Hepatic stellate cell (primary cell): ENCODE measurements at places on chromosomes 1 and 21.

DNA sequence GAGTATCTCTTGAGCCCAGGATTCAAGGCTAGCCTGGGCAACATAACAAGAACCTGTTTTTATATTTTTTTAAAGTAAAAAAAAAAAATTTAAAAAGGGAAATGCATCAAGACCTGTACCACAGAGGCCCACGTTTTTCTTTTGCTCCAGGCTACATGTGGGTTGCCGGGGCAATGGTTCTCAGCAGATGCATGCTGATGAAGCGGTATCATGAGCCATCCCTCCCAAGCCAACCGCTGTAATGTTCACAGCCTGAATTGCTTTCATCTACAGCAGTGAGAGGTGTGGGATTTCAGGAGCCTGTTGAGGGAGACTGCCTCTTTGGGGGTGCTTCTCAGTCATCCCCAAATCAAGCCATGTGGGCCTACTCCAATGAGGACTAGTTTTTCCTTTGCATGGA lies 60.5 kb downstream of the CD58 start:
- DNase-seq, result no peak

GRCh38 chr1:22585471-22585870 lies 22.2 kb downstream of the EPHA8 start:
- no peak for DNase-seq

GRCh38 chr1:172135076-172135672 lies 285.3 kb upstream of the C1orf105 start:
- DNase-seq, result no peak

DNA sequence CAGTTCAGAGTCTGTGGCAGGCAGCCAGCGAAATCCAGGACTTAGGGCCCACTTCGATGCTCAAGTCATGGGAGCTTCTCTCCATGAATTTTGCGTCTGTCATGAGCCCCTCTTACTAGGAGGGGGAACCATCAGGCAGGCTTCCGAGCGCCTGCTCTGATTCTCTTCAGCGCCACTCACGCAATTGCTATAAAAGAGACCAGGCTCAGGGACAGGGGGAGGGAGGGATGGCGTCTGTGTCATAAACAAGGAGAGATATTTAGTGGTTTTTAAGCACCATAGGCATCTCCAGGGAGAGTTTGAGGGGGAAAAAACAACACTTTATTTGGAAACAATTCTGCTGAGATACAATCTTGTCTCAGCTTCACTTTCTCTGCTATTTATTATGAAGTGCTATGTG lies 60.6 kb downstream of the NAV1 start:
- DNase-seq, result no peak

GRCh38 chr1:170587253-170587593 lies 55.3 kb downstream of the GORAB start:
- no peak for DNase-seq

DNA sequence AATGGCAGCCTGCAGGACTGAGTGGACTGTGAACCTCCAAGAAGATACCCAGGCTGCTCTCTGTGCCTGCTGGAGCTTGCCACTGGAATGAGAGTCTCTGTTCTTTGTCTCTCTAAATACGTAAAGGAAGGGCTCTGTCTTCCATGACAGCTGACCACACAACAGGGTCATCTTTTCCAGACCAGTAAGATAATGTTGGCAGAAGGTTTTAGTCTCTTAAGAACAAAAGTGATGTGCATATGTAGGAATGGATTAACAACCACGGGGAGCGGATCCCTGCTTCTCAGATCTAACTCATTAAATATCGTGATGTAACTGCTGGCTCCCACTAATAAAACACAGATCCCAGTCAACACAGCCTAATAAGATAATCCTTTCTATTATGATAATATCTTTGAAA lies 67.5 kb downstream of the MAP10 start:
- DNase-seq, result no peak

- no peak for DNase-seq
Measured at GRCh38 chr1:170414989-170415709, 116.8 kb upstream of the GORAB start.

DNA sequence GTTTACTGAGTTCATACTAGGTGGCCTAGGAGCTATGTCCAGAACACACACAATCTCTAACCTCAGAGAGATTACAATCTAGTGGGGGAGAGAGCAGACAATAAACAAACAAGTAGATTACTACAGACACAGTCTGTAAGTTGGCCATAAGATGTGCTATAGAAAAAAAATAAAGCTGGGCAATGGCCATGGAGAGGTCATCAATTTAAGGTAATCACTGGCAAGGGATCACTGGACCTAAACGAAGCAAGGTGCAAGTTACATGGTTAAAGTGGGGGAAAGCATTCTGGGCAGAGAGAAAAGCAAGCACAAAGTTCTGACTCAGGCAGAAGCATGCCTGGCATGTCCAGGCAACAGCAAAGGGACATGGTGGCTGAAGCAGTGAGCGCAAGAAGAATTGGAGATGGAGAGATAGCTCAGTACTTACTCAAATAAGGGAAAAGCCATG lies 147.0 kb downstream of the RERE start:
- no peak for DNase-seq

DNA sequence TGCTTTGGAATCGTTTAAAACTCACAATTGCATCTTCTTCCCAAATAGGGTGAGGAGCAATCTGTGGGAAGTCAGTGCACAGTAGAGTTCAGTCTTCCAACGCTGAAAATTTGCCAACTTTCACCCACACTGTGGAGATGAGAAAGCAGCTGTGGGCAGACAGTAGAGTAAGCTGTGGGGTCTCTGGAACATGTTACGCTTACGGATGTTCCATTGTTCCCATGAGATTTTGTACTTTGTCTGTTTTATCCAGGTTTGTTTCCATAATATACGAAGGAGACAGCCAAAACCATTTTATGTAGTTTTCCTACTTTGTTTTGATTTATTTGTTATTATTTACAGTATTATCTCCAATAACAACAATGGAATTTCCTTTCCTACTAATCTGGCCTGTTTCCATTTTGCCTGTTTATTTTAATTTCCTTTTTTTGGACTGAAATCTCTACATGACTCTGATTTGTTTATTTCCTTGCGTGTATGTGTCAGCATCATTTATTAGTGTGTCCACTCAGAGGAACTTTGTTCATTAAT lies 65.1 kb upstream of the RGL1 start:
- no peak for DNase-seq

DNA sequence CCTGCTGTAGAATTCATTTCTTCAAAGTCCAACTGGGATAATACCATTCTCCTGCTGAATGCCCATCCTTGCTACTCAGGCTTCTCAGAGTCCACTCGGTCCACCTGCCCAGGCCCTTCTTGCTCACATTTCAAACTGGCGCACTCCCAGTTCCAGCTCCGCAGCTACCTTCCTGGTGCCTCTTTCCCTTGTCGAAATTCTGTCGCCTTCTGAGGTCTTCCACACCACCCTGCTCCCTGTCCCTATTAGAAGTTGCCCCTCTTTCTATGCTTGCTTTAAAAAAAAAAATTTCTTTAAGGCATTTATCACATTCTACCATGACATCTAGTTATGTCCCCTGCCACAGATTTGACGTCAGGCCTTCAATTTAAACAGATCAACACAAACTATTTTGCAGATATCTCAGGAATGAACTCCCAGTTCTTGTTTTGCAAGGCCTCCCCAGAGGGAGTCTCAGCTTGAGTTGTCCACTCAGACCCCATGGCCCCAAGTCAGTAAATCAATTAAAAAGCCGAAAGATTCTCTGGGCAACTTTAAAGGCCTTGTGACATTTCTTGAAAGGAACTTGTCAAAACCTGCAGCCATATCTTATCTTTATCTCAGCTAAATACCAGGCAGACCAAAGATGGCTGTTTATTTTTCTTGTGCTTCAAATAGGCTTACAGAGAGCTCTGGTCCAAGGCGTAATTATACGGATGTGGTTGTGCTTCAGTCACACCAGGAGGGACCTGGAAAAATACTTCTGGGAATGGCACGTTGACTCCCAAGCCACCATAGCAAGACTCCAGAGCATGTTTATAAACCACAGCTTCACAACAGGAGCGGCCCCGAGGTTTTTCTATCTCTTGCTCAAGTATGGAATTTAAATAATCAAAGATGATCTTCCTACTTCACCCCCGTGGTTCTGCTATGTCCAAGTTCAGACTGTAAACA lies 2.2 kb downstream of the FAM89A start:
- no peak for DNase-seq

DNA sequence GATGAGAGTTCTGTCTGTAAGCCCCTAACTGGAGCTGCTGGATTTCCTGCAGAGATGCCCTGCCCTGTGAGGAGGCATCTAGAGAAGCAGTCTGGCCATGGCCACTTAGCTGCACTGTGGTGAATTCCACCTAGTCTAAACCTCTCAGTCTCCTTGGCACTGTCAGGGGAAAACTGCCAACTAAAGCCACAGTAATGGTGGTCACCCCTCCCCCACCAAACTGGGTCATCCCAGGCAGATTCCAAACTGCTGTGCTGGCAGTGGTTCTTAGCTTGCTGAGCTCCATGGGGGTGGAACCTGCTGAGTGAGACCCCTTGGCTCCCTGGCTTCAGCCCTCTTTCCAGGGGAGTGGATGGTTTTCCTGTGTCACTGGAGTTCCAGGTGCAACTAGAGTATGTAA lies 740.6 kb downstream of the RWDD3 start:
- no peak for DNase-seq

DNA sequence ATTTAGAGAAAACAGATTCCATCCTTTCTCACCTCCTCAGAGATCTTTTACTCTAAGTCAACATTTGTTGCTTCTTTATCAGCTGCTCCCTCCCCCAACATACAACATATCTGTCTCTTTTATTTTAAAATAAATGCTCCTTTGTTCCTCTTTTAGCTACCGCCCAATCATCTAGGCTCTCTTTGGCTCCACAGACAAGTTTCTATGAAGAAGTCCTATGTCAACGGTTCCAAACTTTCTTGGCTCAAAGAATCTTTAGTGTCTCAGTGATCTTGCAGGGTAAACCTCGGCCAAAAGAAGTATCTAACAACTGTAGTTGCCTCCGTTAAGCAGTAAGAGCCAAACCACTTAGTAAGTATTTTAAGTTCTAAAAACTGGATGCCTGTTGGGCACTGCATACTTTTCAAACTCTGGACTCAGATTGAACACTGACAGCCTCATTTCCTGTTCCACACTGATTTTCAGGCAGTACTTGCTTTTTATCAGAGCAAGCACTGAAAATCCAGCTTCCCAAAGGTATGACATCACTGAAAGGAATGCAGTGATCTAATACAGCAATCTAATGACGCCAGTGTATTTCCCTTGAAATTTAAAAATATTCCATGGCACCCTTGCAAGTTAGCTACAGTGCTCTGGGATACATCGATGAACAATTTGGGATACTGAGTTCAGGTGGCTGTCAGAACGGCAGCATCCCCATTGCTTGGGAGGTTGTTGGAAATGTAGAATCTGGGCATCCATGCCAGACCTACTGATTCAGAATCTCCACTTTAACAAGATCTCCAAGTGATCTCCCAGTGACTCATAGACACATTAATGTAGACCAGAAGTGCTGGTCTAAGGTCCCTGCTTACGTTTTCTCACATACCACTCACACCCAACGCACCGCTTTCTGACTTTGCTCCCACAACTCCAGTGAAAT lies 26.8 kb downstream of the EGLN1 start:
- DNase-seq, result peak; percentile 76

- DNase-seq, result no peak
Measured at GRCh38 chr1:91345395-91346005, 59.1 kb downstream of the HFM1 start.

GRCh38 chr1:228964178-228965089 lies 229.2 kb downstream of the RHOU start:
- DNase-seq, result peak; percentile 37
